ENCODE measurements at places on chromosomes 4 and X.

DNA sequence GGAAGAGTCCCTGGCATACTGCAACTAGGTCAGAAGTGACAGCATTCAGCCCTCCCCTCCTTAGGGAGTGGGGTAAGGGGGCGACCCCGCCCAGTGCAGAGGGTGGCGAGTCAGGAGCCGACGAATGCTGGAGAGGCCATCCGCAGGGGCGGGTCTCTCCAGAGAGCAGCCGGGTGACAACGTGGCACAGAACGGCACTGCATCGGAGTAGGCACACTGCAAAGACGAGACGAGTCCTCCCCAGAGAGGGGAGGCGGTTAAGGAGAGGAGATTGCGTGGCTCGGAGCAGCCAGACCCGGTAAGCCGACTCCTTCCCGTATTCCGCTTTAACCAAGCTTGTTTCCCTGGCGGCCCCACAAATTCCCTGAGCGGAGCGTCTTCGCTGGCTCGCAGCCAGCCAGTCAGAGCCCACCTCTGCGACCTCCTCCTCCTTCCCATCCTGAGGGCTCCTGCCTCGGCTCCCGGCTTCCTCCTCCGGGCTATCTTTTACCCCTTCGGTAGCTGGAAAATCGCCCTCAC, 54.9 kb downstream of the LINC00632 start:
- no peak for DNase-seq

- DNase-seq, result no peak
Observed at GRCh38 chr4:3010998-3011397, 47.6 kb downstream of the GRK4 start.

DNA sequence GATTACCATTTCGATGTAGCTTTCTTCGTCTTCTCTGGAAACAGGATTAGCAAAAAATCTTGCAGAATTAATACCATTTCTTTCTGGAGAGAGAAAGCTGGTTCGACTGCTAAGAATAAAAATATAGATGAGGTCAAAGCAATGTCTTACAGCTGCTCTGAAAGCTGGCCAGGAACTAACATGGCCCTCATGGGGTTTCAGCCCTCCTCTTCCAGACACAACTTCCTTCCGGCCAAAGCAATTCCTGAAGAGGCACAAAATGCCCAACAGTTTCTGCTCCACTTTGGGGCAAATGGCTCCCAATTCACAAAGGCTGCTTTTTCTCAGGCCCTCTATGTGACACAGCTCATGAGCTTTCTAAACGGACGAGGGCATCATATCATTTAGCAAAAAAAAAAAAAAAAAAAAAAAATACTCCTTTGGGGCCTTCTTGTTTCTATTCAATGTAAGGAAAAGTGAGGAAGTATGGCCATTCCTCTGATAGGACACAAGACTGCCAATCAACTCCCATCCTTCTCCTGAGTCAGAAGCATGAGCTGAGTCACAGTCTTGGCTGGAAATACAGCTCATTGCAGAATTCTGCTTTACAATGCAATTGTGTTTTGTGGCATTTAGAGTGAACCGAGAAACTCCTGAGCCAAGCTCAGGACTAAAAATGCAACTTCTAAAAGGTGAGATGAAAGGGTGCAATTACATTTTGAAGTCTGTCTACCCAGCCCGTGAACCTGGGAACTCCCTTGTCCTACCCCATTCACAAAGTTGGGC, 42.7 kb upstream of the CTAG2 start:
- DNase-seq, result no peak

DNA sequence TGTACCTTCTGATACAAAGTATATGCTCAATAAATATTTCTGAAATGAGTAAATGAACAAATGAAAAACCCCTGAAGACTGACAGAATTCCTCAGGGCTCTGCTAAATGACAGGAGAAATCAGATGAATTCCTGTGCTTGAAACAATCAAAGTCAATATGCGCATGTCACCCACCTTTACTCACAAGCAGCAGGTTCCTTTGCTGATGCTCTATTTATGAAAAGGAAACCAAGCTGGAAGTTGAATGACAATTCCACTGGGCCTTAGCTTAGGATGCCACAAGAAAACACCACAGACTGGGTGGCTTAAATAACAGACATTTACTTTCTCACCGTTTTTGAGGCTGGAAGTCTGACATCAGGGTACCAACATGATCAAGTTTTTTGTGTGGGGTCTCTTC, 477.5 kb upstream of the TEX13C start:
- no peak for DNase-seq

GRCh38 chr4:159297091-159297490, 194.2 kb downstream of the RAPGEF2 start:
- DNase-seq, result no peak

DNA sequence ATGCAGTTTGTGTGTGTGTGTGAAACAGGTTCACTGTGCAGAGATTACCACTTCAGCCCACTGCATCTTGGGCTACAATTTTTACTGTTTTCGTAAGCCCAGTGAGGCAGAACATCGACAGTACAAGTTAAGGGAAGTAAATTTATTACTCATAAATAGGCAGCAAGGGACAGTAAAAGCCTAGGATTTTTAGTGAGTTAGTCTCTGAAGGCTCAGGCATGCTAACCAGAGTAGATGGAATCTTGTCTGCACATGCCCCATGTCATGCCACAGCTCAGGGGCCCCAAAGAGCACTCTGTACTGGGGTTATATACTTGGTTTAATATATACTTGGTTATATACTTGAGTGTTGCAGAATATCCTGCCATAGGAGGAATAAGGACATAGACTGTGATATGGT, 825.7 kb downstream of the TECRL start:
- DNase-seq, result no peak

DNA sequence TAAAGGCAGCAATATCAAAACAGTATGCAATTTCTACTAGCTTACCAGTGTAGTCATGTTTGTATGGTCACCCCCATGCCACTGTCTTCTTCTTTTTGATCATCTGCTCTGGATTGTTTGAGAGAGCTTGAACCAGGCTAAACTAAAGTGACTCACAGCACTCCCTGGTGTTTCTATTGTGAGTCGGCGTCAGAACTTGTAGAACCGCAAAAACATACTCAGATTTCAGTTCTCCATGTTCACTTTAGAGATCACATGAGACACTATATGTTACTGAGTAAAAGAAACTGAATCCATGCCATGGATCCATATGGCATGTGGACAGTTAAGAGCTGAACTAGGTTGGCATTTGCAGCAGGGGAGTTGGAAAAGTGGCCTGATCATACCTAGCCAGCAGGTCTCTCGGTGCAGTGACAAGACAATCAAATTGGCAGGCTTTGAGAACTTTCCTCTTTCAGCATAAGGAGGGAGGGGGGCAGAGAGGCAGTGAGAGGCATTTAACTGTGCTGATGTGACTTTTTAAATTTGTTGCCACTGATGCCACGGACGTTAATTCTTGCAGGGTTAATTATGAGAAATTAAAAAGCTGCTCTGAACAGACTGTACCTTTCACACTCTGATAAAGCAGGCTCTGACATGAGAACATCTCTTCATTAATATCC, 88.4 kb downstream of the AFF2 start:
- no peak for DNase-seq

GRCh38 chr4:174865418-174865985, 36.5 kb upstream of the GLRA3 start:
- no peak for DNase-seq

DNA sequence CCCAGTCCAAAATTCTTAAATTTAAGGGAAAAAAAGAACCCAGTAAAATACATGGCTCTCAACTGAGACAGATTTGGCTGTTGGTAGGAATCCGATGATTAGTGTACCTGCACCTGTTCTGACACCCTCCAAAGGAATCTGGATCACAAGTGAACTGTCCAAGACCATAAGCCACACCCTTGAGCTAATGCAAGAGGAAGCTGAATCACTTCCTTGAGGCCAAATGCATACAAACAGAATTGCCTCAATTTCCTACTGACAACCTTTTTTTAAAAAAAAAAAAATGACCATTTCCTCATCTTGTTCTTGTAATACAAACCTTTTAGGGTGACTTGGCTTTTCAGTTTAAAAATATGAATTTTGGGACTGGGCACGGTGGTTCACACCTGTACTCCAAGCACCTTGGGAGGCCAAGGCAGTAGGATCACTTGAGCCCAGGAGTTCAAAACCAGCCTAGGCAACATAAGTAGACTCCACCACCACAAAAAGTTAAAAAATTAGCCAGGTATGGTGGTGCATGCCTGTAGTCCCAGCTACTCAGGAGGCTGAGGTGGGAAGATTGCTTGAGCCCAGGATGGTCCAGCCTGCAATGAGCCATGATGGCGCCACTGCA, 10.7 kb upstream of the FBXL5 start:
- DNase-seq, result no peak

DNA sequence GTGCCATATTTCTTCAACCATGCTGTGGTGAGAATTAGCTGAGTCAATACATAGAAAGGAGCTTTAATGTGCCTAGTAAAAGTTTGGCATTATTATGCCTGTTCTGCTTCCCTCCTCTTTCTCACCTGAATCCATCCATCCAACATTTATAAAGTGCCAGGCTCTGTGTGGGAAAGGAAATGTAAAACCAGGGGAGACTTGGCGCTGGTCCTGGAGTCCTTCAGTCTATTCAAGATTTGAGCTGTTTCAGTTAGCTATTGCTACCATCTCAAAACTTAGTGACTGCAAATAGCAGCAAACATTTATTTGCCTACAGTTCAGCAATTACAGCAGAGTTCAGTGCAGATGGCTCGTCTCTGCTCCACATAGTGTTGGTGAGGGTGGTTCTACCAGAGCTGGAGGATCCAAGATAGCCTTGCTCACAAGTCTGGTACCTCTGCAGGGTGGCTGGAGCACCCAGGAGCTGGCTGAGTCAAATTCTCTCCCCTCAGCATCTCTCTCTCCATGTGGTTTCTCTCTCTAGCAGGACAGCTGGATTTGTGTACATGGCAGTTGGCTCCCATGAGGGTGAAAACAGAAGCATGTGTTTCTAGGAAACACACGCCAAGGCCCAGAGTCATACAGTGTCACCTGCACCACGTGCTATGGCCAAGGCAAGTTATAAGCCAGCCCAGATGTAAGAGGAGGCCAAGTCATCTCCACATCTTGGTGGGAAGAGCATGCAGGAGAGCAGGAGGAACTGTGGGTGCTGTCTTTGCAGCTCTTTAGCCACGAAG, 77.3 kb downstream of the FHDC1 start:
- DNase-seq, result no peak

DNA sequence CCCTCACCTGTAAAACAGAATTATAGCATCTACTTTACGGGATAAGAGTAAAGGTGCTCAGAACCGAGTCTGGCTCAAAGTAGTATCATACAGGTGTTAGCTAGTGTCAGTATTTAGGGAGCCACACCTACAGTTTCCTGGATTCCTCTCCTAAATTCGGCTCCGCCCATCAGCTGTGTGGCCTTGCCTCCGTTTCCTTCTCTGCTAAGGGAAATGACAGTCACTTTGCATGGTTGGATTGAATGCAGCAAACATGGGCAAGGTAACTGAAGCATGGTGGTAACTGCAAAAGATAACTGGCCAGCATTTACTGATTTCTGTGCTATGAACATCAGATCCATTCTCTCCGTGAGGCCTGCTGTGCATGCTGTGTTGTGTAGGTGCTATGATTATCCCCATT, 2.8 kb downstream of the PPP1R3F start:
- no peak for DNase-seq

DNA sequence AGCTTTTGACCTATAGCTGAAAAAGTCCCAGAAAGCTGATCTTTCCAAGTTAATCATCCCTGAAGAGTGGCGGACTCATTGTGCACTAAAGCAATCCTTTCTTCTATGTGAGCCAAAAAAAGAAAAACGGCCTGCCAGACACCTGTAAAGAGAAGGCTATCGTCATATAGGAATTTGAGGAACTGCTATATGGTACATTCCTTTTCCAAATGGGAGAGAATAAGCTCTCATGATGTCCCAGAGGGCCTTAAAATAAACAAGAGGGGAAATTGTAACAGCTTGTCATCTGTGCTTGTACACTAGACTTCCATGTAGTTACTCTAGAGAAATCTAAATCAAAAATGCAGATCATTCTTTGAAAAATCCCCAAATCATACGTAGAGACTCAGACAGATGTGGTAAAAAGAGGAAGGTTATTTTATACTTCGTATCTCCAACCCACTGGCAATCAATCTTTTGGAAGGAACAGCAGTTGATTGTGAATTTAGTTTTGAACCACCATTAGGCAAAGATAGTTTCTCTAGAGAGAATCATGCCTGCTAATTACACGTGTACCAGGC, 26.1 kb downstream of the GPR174 start:
- no peak for DNase-seq

GRCh38 chr4:148881860-148882643, 439.8 kb upstream of the NR3C2 start:
- DNase-seq, result no peak

- DNase-seq, result no peak
Observed at GRCh38 chr4:69689599-69689998, 36.6 kb upstream of the UGT2A1 start.

- DNase-seq, result no peak
Observed at GRCh38 chr4:8614365-8615193, 22.0 kb downstream of the CPZ start.

DNA sequence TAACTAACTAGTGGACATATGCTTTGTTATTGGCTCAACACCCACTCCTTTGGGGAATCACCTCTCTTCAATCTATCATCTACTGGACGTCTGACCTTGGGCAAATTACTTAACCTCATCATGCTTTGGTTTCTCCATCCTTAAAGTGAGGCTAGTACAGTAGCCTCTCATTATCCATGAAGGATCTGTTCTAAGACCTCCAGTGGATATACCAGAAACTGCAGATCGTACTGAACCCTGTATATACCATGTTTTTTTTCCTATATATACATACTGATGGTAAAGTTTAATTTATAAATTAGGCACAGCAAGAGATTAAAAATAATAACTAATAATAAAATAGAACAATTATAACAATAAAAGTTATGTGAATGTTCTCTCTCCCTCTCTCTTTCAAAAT, 56.2 kb downstream of the HMGB3 start:
- DNase-seq, result no peak

DNA sequence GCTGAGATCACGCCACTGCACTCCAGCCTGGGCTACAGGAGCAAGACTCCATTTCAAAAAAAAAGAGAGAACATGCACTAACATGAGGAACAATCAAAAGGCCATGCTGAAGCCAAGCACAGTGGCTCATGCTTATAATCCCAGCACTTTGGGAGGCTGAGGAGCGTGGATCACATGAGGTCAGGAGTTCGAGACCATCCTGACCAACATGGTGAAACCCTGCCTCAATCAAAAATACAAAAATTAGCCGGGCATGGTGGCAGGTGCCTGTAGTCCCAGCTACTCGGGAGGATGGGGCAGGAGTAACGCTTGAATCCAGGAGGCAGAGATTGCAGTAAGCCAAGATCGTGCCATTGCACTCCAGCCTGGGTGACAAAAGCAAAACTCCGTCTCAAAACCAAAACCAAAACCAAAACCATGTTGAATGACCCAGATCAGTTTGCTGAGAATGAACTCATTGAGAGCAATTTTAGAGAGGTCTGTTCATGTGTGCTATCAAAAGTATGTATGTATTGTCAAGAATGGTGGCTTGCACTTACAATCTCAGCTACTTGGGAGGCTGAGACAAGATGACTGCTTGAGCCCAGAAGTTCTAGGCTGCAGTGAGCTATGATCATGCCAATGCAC, 44.8 kb downstream of the PDS5A start:
- DNase-seq, result no peak

DNA sequence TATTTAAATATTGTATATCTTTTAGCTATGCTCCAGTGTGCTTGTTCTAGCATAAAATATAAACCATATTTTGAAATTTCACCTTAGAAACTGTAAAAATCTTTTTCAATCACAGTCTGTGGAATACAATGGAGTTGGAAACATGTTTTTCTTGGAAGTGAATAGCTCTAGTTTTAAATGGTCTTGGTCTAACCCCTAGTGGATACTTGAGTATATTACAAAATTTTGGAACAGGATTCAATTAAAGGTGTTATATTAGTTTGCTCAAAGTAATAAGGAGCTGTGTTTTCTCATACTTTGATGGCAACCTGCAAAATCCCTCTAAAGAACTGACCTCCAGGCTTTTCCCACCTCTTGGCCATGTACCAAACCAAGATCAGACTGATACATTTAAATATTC, 48.2 kb downstream of the STK26 start:
- no peak for DNase-seq
